Breast epithelium (tissue), 4 donors: ENCODE measurements at places on chromosomes 12 and 14. TPM values are rescaled to one million over a fixed set of nuclear protein-coding genes. Genes with fewer than 3 reads are reported as not detected.
A peak's percentile ranks its signal among the peaks of the same experiment; 100 is the strongest.

GRCh38 chr14:75886636-75887348, 95.0 kb downstream of the TGFB3 start:
- no peaks in the 10 kb centered on the region for H3K27me3 ChIP-seq
- no peaks in the 10 kb centered on the region for H3K36me3 ChIP-seq
- H3K4me3 ChIP-seq: no peak overlapping the region
- H3K4me1 ChIP-seq: peaks cover 10% of the 10 kb centered on the region

The KCNC2 gene
- total RNA-seq: 0.29 TPM

DNA sequence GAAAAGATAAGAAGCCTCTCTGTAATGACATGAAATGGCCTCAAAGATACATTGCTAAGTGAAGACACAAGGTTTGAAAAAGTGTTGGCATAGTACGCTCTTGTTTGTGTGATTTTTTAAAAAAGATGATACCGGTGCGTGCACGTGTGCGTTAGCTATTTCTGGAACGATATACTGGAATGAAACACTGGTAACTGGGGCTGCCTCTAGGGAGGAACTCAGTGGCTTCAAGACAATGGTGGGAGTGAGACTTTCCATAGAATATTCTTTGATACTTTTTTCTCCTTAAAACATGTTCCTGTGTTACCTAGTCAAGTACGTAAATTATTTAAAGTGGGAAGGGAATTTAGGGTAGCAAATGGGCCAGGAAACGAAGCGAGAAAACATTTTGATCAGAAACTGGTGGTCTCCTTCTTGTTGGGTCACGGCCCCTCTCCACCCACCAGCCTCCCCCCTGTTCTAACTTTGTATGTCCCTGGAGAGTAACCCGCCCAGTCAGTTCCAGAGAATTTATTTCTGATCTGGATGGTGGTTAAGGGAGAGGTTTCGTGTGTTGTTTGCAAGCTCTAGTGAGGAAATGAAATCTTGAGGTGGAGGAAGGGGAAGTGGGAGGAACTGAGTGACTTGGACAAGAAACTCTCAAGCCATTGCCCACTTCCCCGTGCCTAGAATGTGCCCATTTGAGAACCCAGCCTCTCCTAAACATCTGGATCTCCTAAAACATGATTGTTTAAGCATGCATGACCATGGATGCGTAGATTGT, 6.6 kb downstream of the FGF6 start:
- no peaks in the 10 kb centered on the region for H3K36me3 ChIP-seq
- H3K4me1 ChIP-seq: no peaks in the 10 kb centered on the region
- H3K27ac ChIP-seq: no peak overlapping the region
- no peak for DNase-seq
- peaks cover 10% of the 10 kb centered on the region for H3K27me3 ChIP-seq
- no peak overlapping the region for H3K4me3 ChIP-seq

The HSPB8 gene
- 19.3 TPM for total RNA-seq

The GPR137C gene
- 0.80 TPM for total RNA-seq

- H3K36me3 ChIP-seq: no peaks in the 10 kb centered on the region
- no peak overlapping the region for H3K4me3 ChIP-seq
- H3K27ac ChIP-seq: peak overlapping the region; percentile 58
Measured at GRCh38 chr14:28577711-28578131, 188.9 kb upstream of the FOXG1 start.

The TMEM179 gene
- total RNA-seq: not detected

DNA sequence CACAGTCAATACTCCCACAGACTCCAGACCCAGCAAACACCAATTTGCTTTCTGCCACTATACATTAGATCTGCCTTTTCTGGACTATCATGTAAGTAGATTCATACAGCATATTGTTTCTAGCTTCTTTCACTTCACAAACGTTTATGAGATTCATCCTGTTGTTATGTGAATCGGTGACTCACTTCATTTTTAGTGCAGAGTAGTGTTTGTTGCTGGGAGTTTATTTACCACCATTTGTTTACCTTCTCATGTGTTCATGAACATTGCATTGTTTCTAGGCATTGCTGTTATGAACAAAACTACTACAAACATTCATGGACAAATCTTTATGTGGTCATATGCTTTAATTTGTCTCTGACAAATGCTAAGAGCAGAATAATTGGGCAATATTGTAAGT, 807.8 kb upstream of the TMEM132C start:
- no peak overlapping the region for H3K27ac ChIP-seq
- no peak overlapping the region for H3K4me3 ChIP-seq
- no peaks in the 10 kb centered on the region for H3K36me3 ChIP-seq
- DNase-seq: no peak

GRCh38 chr12:71790331-71790730, 35.7 kb downstream of the RAB21 start:
- H3K27me3 ChIP-seq: no peaks in the 10 kb centered on the region
- H3K4me1 ChIP-seq: no peaks in the 10 kb centered on the region
- H3K36me3 ChIP-seq: peaks cover 3% of the 10 kb centered on the region
- no peak for DNase-seq

DNA sequence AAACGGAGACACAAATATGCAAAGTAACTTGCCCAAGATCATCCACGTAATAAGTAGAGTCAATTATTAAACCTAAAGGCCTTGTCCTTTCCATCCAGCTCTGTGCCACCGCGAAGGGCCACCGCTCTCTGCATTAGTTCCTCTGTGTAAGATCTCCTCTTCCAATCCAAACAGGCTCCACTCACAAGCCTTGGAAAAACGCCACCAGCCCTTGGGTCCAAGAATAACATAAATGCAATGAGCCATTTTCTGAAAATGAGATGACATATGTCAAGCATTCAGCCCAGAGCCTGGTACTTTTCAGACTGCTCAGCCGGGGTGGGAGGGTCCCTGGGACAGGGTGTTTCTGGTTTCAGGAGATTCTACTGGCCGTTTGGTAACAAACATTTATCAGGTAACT, 30.0 kb downstream of the DGLUCY start:
- no peaks in the 10 kb centered on the region for H3K36me3 ChIP-seq
- H3K4me1 ChIP-seq: no peaks in the 10 kb centered on the region
- H3K27me3 ChIP-seq: no peaks in the 10 kb centered on the region
- H3K4me3 ChIP-seq: no peak overlapping the region

DNA sequence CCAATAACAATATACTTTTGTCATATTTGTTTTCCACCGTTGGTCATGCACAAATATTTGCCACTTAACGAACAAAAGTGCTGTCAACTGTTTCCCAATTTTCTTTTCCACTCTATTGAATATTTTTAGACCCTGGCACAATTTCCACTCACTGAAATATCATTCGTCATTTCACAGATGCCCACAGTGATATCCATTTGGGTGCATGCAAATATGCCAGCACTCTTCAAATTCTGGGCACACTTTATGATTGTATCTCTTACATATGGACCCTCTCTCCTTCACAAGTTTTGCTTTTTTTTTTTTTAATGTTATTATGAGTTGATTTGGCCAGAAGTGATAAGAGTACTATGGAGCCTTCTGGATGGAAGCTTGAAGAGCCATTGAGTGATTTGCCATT, 1557.3 kb upstream of the FLRT2 start:
- no peak for DNase-seq
- no peaks in the 10 kb centered on the region for H3K27me3 ChIP-seq
- no peaks in the 10 kb centered on the region for H3K36me3 ChIP-seq

The PRICKLE1 gene
- total RNA-seq: 9.4 TPM

GRCh38 chr12:6736754-6737153, 12.9 kb downstream of the COPS7A start:
- H3K27ac ChIP-seq: no peak overlapping the region
- H3K36me3 ChIP-seq: no peaks in the 10 kb centered on the region
- no peaks in the 10 kb centered on the region for H3K4me1 ChIP-seq
- no peaks in the 10 kb centered on the region for H3K27me3 ChIP-seq

The BEGAIN gene
- total RNA-seq: 2.0 TPM

DNA sequence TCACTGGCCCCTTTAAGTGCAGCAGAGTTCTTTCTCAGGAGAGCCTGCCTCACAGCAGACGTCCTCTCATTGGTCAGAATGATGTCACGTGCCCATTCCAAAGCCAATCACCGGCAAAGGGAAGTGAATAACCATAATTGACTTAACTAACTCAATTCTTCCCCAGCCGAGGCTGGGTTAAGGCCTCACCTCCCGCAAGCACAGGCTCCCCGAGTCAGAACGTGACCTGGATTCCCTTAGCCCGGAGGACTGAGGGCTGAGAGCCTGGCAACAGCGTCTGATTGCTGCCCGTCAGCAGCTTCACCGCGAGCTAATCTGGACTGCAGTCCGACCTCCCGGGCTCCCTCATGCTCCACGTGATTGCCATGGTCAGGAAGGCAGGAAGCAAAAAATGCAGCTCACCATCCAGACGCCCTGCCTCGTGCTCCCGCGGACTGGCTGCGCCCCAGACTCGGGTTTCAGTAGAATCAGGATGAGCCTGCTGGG, 92.1 kb upstream of the FZD10 start:
- H3K4me3 ChIP-seq: peak overlapping the region; percentile 55
- no peaks in the 10 kb centered on the region for H3K27me3 ChIP-seq
- peak overlapping the region; percentile 66 for H3K27ac ChIP-seq
- no peak for DNase-seq
- no peaks in the 10 kb centered on the region for H3K4me1 ChIP-seq

DNA sequence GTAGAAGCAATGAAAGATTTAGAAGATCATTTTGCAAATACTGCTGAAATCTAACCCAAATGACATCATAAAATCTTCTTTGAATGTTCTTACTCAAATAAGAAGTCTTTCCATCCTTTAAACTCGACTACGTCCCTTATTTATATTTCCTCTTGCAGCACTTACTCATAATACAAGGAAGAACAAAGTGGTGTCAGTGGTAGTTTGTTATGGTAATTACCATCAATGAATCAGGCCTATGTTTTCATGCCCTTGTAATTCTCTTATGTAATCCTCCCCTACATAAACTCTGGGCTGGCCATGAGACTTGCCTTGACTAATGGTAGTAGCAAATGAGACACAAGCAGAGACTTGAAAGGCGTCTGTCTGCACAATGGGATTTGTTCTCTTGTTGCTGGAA, 17.0 kb downstream of the EEA1 start:
- H3K36me3 ChIP-seq: no peaks in the 10 kb centered on the region
- H3K27me3 ChIP-seq: no peaks in the 10 kb centered on the region
- DNase-seq: no peak
- no peaks in the 10 kb centered on the region for H3K4me1 ChIP-seq

DNA sequence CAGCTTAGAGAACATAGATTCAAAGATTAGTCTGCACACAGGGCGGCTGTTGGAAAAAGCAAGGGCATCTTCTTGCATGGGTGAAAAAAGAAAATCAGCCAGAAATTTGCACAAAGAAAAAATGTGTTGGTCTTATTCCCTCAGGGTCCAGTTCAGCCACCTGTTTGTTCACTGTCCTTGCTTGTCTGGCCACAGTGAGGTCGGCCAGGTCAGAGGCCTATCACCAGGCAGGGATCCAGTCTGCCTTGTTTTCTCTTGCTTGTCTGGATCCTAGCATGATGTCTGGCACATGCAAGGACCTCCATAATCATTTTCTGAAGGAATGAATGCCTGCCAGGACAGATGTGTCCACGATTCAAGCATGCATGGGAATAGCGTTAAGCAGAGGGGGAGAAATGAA, 359.1 kb upstream of the TBX3 start:
- DNase-seq: no peak
- H3K4me3 ChIP-seq: no peak overlapping the region
- H3K27ac ChIP-seq: no peak overlapping the region

The AMHR2 gene
- 0.15 TPM for total RNA-seq

DNA sequence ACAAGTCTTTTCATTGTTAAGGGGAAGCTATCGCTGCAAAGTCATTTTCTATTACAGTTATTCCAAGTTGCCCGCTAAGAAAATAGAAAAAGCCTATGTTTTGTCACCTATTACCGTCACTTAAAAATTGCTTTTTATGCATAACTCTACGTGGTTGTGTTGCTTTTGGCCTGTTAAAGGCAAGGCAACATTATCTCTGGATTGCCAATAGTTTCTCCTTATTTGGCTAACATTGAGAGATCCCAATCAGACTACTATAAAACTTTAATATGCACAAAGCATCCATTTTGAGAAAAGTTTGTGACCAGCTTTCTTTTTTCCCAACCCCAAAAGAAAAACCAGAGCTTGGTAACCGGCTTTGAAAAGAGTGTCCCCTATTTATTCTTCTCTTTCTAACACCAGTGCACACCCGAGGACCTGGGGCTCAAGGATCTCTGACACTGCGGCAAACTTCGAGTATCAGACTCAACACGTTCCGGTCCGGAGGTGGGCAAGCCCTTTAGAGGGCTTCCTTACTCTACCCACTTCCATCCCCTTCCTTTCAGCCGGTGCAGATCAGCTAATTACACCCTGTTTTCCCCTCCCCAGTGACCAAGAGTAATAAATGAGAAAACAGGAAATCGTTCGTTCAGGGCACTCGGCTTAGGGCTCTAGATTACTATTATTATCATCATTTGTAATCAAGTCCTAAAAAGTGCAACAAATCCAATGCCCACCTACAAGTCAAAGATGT, 1.2 kb downstream of the PPP1R12A start:
- H3K27ac ChIP-seq: peak overlapping the region; percentile 97
- DNase-seq: no peak
- H3K27me3 ChIP-seq: no peaks in the 10 kb centered on the region

DNA sequence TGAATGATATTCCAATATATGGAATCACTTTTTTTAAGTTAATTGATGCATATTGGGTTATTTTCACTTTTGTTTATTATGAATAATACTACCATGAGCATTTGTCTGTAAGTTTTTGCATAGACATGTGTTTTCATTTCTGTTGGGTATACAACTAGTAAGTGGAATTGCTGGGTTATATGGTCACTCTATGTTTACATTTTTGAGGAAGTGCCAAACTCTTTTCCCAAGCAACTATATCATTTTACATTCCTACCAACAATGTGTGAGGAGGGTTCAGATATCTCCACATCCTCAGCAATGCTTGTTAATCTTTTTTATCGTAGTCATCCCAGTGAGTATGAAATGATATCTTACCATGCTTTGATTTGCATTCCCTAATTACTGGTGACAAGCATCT, 64.0 kb downstream of the MON2 start:
- no peak overlapping the region for H3K27ac ChIP-seq
- peaks cover 6% of the 10 kb centered on the region for H3K36me3 ChIP-seq
- DNase-seq: no peak
- no peaks in the 10 kb centered on the region for H3K4me1 ChIP-seq

The SYT10 gene
- total RNA-seq: not detected

GRCh38 chr12:74370608-74371216, 166.9 kb upstream of the ATXN7L3B start:
- no peak for DNase-seq
- no peaks in the 10 kb centered on the region for H3K4me1 ChIP-seq
- H3K27ac ChIP-seq: no peak overlapping the region
- no peaks in the 10 kb centered on the region for H3K27me3 ChIP-seq

DNA sequence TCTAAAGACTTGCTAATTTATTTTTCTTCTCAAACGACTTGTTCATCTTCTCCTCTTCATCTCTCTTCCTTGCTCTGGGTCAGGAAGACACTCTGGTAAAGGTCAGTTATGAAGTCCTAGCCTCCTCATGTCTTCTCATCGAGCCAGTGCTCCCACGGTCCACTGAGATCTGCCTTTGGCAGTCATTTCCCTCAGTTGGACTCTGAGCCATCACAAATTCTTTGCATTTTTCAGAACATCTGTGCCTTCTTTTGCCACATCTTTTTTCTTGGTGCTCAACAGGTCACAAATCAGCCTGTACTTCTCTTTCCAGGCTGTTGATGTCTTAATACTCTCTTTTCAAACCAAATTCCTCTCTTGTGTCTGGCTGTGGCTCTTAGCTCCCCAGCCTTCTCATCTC, 49.7 kb downstream of the IGF1 start:
- no peaks in the 10 kb centered on the region for H3K4me1 ChIP-seq
- no peaks in the 10 kb centered on the region for H3K36me3 ChIP-seq
- no peaks in the 10 kb centered on the region for H3K27me3 ChIP-seq
